Mesangial cell (primary cell): ENCODE measurements at places on chromosomes 3 and 15. TPM values are rescaled to one million over a fixed set of nuclear protein-coding genes. Genes with fewer than 3 reads are reported as not detected.

Gene UQCC5
- total RNA-seq = 1.3 and 2.0 TPM in 2 replicates

Gene CCDC80
- 25.9 and 27.0 TPM in 2 replicates for total RNA-seq

Gene EIF2A
- 92.4 and 105 TPM in 2 replicates for total RNA-seq

Gene EEF1AKMT4
- total RNA-seq = 6.2 and 7.2 TPM in 2 replicates

Gene ITGA11
- total RNA-seq = 7.8 and 83.4 TPM in 2 replicates

Gene ACSBG1
- total RNA-seq = 0.16 and 0.51 TPM in 2 replicates

Gene ACOX2
- total RNA-seq = 2.0 and 2.2 TPM in 2 replicates

Gene GALNT15
- 0.33 and 4.3 TPM in 2 replicates for total RNA-seq

Gene DUOXA1
- not detected in 2 replicates for total RNA-seq

Gene SERPINI2
- not detected in 2 replicates for total RNA-seq

Gene FANCD2OS
- not detected in 2 replicates for total RNA-seq

Gene FBLN2
- total RNA-seq = 5.9 and 24.3 TPM in 2 replicates

Gene CP
- not detected in 2 replicates for total RNA-seq

Gene CCDC54
- total RNA-seq = not detected in 2 replicates

Gene SFMBT1
- total RNA-seq = 3.6 and 7.9 TPM in 2 replicates

Gene PLIN1
- 0.13 TPM in 1 of 2 replicates, not detected in the other for total RNA-seq
